Hindlimb muscle (tissue), 1 donor: ENCODE measurements at places on chromosomes 13 and 19.

- no peak for DNase-seq
Observed at GRCh38 chr13:53041968-53042516, 13.4 kb downstream of the OLFM4 start.

DNA sequence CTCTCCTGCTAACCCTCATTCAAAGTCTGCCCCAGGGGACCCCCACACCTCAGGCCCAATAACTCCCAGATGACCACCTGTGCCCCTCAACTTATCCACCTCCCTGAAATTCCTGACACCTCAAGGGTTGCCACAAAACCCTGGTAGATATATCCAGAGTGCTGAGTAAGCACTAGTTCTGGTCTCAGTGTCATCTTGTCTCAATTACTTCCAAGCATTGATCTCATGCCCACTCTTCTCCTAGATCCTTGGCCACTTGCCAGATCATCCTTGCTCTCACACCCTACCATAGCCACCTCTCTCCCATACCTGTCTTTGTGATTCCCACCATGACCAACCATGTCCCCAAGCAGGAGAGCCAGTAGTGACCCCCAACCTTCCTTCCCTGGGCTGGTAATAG is 2.0 kb downstream of the ZNF416 start:
- no peak for DNase-seq

DNA sequence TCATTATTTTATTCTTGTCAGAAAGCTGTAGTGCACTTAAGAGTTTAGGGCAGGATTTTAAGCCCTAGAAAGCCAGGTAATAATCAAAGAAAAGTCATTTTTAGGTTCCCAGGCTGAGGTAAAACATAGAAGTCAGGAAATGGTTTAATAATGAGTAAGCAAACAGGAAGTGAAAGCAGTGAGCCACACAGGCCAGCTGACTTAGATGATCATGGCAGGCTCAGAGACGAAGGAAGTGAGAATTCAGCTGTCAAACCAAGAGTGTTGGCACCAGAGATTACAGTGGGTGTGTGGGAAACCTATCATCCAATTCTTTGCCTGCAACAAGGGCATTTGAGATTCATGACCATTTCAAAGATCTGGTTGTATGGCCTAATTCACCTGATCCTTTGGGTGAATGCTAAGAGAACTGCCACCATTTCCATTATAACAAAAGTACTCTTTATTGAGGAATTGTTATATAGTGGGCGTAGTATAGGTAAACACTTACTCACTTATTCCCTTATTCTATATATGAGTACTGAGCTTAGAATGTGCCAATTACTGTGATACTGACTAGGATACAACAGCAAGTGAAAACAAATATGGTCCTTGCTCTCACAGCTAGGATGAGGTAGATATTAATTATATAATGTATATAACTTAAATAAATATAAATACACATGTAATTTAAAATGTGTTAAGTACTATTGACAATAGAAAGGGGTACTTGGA is 103.7 kb upstream of the EDNRB start:
- DNase-seq = no peak

- DNase-seq = no peak
Observed at GRCh38 chr13:30240608-30241007, 66.7 kb downstream of the KATNAL1 start.

DNA sequence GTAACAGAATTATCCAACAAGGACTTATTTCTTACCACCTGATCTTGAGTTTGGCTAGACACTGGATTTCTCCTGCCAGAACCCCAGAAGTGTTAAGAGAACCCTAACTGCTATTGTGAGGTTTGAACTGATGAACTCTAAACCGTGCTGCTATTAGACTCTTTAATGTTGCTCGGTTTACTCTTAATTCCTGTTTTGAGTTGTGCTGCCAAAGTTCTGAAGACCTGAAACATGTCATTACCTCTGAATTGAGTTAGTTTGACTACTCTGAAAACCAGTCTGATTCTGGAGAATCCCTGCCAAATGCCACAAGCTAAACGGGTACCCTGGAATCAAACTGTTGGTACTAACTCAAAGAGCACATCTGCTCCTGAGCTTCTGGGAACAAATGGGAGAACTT is 215.5 kb downstream of the KLF12 start:
- no peak for DNase-seq

DNA sequence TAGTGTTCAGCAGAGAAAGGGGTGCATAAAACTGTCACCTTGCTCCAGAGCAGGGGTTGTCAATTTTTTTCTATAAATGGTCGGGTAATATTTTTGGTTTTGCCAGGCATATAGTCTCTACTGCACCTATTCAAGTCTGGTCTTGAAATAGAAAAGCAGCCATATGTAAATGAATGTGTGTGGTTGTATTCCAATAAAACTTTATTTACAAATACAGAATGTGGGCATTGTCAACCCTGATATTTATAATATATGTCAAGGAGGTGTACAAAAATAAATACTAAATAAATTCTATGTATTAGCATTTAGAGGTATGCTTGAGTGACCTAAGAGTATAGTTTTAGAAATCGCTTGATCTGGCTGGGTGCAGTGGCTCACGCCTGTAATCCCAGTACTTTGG is 97.6 kb upstream of the SPRY2 start:
- no peak for DNase-seq

DNA sequence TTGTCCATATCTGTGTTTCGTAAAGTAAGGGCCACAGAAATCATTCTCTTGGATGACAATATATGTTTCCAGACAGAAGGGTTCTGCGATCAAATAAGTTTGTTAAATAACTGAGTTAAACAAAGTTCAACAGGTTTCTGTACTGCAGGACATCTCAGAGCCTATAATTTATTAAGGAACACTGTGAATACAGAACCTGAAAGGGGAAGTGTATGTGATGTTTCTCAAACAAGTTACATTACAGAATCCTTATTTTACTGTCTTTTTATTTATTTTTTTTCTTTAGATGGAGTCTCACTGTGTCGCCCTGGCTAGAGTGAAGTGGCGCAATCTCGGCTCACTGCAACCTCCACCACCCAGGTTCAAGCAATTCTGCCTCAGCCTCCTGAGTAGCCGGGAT is 55.4 kb upstream of the GTF2F2 start:
- DNase-seq = no peak

GRCh38 chr19:15641901-15642491 is 1.3 kb downstream of the CYP4F3 start:
- no peak for DNase-seq

DNA sequence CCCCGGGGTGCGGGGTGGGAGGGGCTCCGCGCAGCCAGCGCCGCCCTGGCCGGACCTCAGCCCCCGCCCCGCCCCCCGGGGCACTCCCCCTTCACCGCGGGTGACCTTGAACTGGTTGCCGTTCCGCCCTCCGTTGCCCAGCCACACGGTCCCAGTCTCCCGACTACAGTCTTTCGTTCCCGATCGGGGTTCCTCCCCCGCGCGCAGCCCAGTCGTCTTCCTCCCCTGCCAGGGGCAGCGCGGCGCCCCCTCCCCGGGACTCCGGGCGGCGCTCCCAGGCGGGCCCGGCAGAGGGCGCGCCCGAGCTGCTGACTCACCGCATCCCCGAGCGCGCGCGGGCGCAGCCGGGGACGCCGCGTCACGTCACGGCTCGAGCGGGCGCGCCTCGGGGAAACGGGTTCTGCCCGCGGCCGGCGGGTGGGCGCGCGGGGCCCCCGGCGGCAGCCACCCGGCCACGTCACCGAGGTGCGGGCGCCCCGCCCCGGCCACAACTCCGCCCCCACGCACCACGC is 459 bp downstream of the MIDN start:
- peak; percentile 88 for DNase-seq

DNA sequence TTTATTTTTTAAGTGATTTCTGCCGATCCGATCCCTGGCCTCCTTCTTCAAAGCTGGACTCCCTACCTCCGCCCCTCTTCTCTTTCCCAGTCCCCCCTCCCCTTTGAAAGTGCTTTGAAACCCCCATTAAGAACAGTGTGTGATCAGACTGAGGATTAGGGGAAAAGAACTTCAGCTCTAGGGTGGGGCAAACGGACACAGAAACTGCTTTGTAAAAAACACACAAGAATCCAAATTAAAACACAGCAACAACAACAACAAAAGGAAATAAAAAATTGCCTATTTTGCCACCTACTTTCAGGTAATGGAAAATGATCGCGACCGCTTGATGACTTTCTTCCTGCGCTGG is 1.4 kb downstream of the SPRY2 start:
- peak; percentile 38 for DNase-seq

GRCh38 chr19:28465371-28466086 is 747.4 kb downstream of the UQCRFS1 start:
- DNase-seq = no peak
